ENCODE measurements at places on chromosomes 6 and 20. TPM values are rescaled to one million over a fixed set of nuclear protein-coding genes. Genes with fewer than 3 reads are reported as not detected.

DNA sequence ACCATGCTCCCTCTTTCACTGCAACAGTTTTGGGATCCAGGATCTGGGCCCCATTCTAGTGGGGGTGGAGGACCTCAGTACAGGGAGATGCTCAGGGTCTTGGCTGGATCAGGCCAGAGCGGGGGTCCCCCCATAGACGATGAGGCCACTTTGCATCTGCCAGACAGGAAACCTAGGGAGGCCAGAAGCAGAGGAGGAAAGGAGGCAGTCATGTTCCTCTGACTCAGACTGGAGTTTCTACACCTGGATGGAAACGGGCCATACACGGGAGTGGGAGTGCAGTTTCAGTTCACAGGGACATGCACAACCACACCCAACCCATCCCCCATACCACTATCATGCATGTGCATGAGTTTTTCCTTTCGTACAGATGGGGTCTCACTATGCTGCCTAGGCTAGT is 3.6 kb upstream of the EMILIN3 start:
- H3K36me3 ChIP-seq = no peaks in the 10 kb centered on the region
- no peak overlapping the region for H3K4me3 ChIP-seq
- H3K4me1 ChIP-seq = peaks cover 5% of the 10 kb centered on the region
- peaks cover 45% of the 10 kb centered on the region for H3K27me3 ChIP-seq
- no peak for DNase-seq

GRCh38 chr6:137155830-137156229 is 17.6 kb downstream of the IL22RA2 start:
- no peak overlapping the region for H3K27ac ChIP-seq
- DNase-seq = no peak
- no peaks in the 10 kb centered on the region for H3K4me1 ChIP-seq
- no peaks in the 10 kb centered on the region for H3K27me3 ChIP-seq

DNA sequence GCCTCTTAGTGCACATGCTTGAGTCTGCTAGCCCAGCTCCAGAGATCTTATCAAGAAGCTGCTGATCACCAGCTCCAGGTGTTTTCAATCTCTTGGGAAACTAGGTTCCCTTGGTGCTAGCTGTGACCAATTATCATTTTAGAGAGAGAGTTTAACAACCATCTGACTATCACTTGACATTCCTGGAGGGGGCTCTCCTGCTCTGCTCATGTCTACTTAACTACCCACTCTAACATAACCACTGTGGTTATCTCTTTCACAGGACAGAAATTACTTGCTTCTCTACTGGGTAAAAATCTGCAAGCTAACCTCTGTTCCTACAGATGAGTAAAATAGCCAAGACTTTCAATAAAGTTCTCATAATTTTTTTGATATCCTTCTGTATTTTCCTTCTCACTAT is 823.4 kb upstream of the GJE1 start:
- peak; percentile 43 for DNase-seq
- H3K27me3 ChIP-seq = no peaks in the 10 kb centered on the region
- H3K4me1 ChIP-seq = peaks cover 10% of the 10 kb centered on the region
- peaks cover 6% of the 10 kb centered on the region for H3K36me3 ChIP-seq

DNA sequence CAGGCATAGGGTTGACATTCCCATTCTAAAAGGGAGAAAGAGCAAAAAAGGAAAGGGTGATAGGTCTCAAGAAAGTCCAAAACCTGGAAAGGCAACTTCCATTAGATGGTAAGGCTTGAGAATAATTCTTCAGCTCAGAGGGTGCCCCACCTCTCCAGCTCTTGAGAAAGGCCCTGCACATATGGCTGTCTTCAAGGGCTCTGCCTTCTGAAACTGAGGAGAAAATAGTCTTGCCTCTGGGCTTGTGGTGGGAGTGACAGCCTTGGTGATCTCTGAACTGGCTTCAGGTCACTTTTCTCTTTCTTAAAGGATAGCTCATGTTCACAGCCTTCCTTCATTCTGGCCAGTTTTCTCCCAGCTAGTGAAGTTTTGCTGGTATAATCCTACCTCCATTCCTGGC is 35.6 kb upstream of the NR2E1 start:
- no peak for DNase-seq
- H3K4me3 ChIP-seq = no peak overlapping the region
- H3K4me1 ChIP-seq = peaks cover 24% of the 10 kb centered on the region
- no peaks in the 10 kb centered on the region for H3K36me3 ChIP-seq

DNA sequence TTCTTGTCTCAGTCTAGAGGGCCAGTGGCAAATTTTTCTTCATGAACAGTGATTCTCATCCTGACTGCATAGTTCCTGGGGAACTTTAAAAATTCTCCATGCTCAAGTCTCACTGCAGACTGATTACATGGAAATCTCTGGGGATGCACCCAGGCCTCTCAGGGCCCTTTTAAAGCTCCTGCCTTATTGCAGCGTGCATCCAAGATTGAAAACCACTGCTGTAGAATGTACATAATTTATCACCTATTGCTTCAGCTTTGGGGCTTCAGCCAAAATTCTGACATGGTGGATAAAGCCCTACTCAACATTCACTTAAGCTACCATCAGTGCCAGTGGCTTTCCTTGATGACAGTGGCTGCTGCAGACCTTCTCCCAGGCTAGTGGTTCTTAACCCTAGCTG is 143.8 kb downstream of the BTBD3 start:
- H3K27ac ChIP-seq = no peak overlapping the region
- no peaks in the 10 kb centered on the region for H3K4me1 ChIP-seq
- no peak for DNase-seq
- no peaks in the 10 kb centered on the region for H3K27me3 ChIP-seq
- no peak overlapping the region for H3K4me3 ChIP-seq

- H3K4me3 ChIP-seq = no peak overlapping the region
- H3K36me3 ChIP-seq = no peaks in the 10 kb centered on the region
- H3K27me3 ChIP-seq = no peaks in the 10 kb centered on the region
- H3K4me1 ChIP-seq = peaks cover 16% of the 10 kb centered on the region
Measured at GRCh38 chr6:125868678-125869395, 78.1 kb downstream of the NCOA7 start.

DNA sequence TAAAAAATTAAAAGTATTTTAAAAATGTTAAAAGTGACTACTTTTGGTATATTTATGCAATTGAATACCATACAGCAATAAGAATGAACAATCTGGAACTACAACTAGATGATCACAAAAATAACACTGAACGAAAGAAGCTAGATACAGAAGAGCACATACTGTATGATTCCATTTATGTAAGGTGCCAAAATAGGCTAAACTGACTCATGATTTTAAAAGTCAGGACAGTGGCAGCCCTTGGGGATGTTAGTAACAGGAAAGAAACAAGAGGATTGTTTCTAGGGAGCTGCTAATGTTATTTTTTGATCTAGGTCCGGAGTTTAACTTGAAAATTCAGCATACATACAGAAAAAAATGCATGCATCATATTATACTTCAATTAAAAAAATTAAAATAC is 42.3 kb downstream of the KIF13A start:
- no peaks in the 10 kb centered on the region for H3K36me3 ChIP-seq
- no peaks in the 10 kb centered on the region for H3K27me3 ChIP-seq
- H3K27ac ChIP-seq = no peak overlapping the region
- no peak for DNase-seq
- H3K4me1 ChIP-seq = peaks cover 18% of the 10 kb centered on the region

GRCh38 chr20:59996108-59996507 is 37.9 kb downstream of the CDH26 start:
- H3K4me1 ChIP-seq = peaks cover 9% of the 10 kb centered on the region
- H3K27ac ChIP-seq = no peak overlapping the region

- H3K4me1 ChIP-seq = peaks cover 11% of the 10 kb centered on the region
- H3K27ac ChIP-seq = no peak overlapping the region
- no peaks in the 10 kb centered on the region for H3K36me3 ChIP-seq
- DNase-seq = peak; percentile 65
- H3K4me3 ChIP-seq = no peak overlapping the region
- H3K27me3 ChIP-seq = peaks cover 49% of the 10 kb centered on the region
Measured at GRCh38 chr20:38735172-38735571, 10.9 kb downstream of the SLC32A1 start.

GRCh38 chr6:52183131-52183713 is 3.0 kb upstream of the IL17A start:
- H3K4me1 ChIP-seq = no peaks in the 10 kb centered on the region
- no peak overlapping the region for H3K4me3 ChIP-seq
- no peak overlapping the region for H3K27ac ChIP-seq
- no peaks in the 10 kb centered on the region for H3K36me3 ChIP-seq
- H3K27me3 ChIP-seq = no peaks in the 10 kb centered on the region
- no peak for DNase-seq

- peaks cover 7% of the 10 kb centered on the region for H3K27me3 ChIP-seq
- DNase-seq = peak; percentile 79
- peaks cover 12% of the 10 kb centered on the region for H3K4me1 ChIP-seq
- H3K36me3 ChIP-seq = no peaks in the 10 kb centered on the region
Measured at GRCh38 chr6:83430611-83431544, at the start of gene ME1. Gene ME1 (minus strand): TSS chr6:83431051. CDS start chr6:83430954, 97 bp downstream.

GRCh38 chr20:34315236-34315635 is 12.1 kb upstream of the AHCY start:
- H3K4me3 ChIP-seq = no peak overlapping the region
- H3K27ac ChIP-seq = no peak overlapping the region
- no peaks in the 10 kb centered on the region for H3K36me3 ChIP-seq
- peaks cover 9% of the 10 kb centered on the region for H3K27me3 ChIP-seq

DNA sequence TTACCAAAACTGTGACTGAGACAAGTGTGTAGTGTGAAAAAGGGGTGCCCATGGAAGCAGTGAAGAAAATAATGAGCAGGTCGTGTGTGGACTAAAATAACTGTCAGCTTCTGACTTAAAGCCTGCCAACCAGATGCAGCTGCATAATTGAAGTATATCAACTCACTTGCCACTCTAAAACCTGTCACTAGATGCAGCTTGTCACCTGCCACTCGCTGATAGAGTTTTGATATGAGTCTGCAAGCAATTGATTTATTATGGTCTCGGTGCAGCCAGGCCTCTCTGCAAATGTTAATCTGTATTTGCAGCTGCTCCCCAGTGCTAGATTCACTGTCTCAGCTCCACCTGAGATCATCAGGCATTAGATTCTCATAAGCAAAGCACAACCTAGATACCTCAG is 1090.0 kb upstream of the EYS start:
- H3K27me3 ChIP-seq = no peaks in the 10 kb centered on the region
- H3K36me3 ChIP-seq = no peaks in the 10 kb centered on the region
- no peak overlapping the region for H3K4me3 ChIP-seq
- H3K27ac ChIP-seq = no peak overlapping the region

DNA sequence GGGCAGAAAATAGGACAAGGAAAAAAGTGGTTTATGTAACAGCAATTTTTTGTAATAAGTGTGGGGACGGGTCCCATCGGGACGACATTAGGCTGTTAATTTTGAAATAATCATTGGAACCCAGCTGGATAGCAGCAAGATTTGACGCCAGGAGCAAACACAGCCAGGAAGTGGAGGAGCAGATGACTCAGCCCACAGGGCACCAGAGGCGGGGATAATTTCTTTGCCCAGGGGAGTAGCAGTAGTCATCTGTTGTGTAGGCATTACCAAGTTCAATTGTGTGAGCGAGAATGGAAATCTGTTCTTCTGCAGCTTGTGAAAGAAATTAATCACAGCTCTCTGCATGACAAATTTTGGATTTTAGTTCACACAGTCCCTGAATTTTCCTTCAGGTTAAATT is 22.6 kb upstream of the RIN2 start:
- no peak for DNase-seq
- H3K36me3 ChIP-seq = no peaks in the 10 kb centered on the region
- no peaks in the 10 kb centered on the region for H3K27me3 ChIP-seq
- no peak overlapping the region for H3K4me3 ChIP-seq

- H3K36me3 ChIP-seq = no peaks in the 10 kb centered on the region
- H3K4me3 ChIP-seq = no peak overlapping the region
- no peaks in the 10 kb centered on the region for H3K27me3 ChIP-seq
- H3K27ac ChIP-seq = no peak overlapping the region
- no peaks in the 10 kb centered on the region for H3K4me1 ChIP-seq
Measured at GRCh38 chr6:4582506-4583417, 193.4 kb upstream of the CDYL start.

DNA sequence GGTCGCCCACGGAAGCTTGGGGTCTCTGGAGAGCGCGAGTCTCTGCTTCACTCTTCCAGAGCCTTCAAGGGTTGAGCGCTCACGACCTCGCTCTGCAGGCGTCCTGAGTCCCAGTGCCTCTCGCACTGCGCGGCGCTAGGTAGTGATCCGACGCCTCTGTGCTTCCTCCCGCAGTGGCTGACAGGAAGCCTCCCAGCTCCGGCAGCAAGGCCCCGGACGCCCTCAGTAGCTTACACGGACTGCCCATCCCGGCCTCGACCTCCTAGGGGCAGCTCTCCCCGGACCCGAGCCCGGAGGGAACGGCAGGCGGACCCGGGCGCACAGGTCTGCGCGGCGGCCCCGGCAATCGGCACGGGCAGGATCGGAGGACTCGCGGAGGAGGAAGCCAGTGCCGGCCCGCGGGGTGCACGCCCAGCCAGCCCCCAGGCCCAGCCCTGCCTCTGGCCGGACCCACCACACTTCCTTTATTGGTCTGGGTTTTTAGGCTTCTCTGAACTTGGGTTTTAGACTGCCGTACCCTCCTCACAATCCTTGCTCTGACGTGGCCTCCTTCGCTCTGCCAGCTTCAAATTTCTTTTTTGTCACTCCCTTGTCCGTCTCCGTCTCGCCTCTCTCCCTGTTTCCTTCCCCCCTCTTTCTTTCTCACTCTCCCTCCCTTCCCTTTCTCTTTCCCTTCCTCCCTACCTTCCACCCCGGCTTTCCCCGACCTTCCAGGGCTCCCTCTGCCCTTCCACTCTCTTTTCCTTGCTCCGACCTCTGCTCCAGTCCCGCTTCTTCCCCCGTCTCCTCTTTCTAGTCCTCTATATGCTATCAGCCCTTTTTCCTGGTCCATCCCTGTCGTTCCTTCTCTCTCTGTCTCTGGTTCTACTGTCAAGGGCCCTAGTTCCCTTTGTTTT is 9.1 kb downstream of the PAX1 start:
- peaks cover 40% of the 10 kb centered on the region for H3K4me1 ChIP-seq
- peak; percentile 84 for DNase-seq
- peaks cover 99% of the 10 kb centered on the region for H3K27me3 ChIP-seq
- peak overlapping the region; percentile 62 for H3K4me3 ChIP-seq
- H3K27ac ChIP-seq = no peak overlapping the region

The RIPOR2 gene
- total RNA-seq = 22.5 TPM

The LRRC1 gene
- 16.6 TPM for total RNA-seq

The TNF gene
- total RNA-seq = not detected

The EYS gene
- 0.38 TPM for total RNA-seq

The ELMO2 gene
- 44.1 TPM for total RNA-seq

The ECT2L gene
- total RNA-seq = 0.03 TPM

The C20orf96 gene
- 14.6 TPM for total RNA-seq

The HUS1B gene
- 7.0 TPM for total RNA-seq

The SMLR1 gene
- total RNA-seq = not detected

The PPIL6 gene
- total RNA-seq = 1.5 TPM

The KCNK16 gene
- not detected for total RNA-seq

The PLN gene
- total RNA-seq = not detected

The ZBTB46 gene
- total RNA-seq = 26.9 TPM

The POM121L2 gene
- 0.07 TPM for total RNA-seq

The DPM1 gene
- total RNA-seq = 80.2 TPM

The OPN5 gene
- not detected for total RNA-seq

The CSNK2A1 gene
- total RNA-seq = 252 TPM

The TRIM15 gene
- total RNA-seq = 1.0 TPM

The TFAP2C gene
- total RNA-seq = 9.4 TPM

The FAM209A gene
- not detected for total RNA-seq

The CEP162 gene
- 9.2 TPM for total RNA-seq

The TPX2 gene
- 148 TPM for total RNA-seq
